ENCODE measurements at places on chromosomes 6 and 20.

GRCh38 chr20:60785785-60786184 lies 466.3 kb upstream of the CDH4 start:
- DNase-seq: no peak

- no peak for DNase-seq
Measured at GRCh38 chr20:4141291-4142240, 126.2 kb upstream of the RNF24 start.

GRCh38 chr6:129501740-129502660 lies 208.0 kb downstream of the ARHGAP18 start:
- no peak for DNase-seq

DNA sequence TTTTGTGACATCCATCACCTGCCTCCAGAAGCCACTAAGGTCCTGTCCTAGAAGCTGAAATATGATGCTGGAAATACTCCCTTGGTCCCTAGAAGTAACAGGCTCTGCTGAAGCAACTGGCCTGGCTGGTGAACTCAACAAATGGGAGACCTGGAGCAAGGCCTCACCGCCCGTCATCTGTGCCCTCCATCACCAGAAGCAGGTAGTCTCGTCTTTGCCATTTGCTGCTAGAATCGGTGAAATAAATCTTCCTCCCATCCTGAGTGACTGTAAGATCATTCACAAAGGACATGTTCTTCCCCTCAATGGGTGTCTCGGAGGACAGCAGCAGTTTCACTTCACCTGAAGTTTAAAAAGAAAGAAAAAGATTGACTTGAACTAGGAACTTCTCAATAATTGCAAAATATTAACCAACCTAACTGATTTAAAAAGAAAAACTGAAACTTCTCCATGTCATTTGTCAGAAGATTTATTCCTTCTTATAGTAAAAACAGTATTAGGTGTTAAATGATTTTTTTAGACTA lies 21.0 kb downstream of the CST7 start:
- DNase-seq: no peak

DNA sequence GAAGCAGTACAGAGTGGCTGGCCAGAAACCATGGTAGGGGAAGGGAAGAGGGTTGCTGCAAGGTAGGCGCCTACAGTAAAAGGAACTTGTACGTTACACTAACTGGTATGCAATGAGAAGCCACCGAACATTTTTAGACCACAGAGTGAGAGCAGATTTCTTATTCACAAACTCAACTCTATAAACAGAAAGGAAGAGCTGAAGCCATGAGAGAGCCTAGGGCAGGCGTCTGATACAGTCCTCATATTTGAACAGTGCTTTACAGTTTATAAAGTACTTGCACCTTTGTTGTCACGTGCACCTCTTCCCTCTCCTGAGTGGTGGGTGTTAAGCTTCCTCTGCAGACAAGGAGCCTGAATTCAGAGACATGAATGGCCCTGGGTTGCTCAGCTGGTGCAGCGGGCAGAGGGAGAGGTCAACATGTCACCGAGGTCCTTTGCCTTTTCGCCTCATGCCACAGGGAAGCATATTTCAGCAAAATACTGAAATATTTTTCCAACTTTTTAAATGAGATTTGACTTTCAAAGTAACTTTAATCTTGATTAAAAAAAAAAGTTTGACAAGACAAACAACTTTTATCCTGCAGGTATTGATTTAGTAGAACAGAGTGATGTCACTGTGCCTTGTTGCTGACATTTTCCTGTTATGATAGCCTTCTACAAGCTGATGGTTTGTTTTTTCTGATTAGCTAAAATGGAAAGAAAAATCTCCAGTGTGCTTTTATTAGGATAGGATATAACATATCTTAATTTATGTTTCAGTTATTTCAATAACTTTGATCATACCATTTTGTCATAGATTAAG lies 23.8 kb downstream of the UST start:
- no peak for DNase-seq

DNA sequence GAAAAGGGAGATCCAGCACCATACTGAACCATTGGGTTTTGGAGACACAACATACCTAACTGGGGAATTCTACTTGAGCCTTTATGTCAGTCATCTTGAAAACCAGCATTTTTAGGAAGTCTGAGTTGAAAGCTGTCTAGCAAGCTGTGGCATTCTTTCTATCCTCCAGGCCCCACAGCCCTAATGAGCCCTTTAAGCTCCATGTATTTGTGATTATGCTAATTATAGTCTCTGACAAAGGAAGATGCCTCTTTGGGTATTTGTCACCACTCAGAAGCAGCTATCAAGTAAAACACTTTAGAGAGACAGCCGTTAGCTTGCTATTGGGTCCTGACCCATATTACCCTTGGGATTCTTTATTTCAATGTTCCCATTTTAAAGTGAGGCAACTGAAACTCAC lies 159.5 kb upstream of the MANEA start:
- no peak for DNase-seq

GRCh38 chr6:163285691-163286090 lies 128.8 kb upstream of the QKI start:
- DNase-seq: no peak

DNA sequence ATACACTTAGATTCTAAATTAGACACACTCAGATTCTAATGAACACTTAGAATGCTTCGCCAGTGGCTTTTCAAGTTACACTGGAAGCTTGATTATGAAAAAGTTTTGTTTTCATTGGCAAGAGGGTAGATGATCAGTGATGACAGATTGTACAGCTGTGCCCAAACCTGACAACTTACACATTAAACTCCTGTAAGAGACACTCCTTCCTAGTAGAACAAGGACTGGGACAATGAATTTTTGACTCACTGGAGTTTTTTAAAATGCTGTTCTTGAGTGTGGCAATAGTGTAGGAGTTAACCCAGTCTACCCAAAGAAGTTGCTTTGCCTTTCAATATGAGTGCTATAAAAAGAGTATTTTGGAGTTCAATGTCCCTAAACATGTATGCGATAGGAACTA lies 140.8 kb downstream of the SLC16A10 start:
- no peak for DNase-seq

GRCh38 chr20:1920826-1921225 lies 25.6 kb downstream of the SIRPA start:
- no peak for DNase-seq

DNA sequence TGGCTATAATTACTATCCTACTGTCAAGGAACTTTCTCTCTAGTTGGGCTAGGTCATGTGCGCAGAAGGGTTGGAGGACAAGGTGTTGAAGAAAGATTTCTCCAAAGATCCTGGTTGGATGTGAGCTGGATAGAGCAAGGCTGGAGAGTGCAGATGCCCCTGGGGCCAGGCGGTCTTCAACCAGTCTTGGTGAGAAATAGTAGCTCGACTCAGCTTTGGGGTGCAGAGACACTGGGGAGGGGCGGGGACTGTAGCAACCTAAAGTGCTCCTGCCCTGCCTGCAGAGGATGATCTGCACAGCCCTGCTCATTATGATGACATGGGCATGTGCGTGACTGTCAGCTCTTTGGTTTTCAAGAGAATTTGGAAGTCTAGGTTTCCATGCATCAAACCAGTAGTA lies 35.9 kb downstream of the PHACTR3 start:
- no peak for DNase-seq

DNA sequence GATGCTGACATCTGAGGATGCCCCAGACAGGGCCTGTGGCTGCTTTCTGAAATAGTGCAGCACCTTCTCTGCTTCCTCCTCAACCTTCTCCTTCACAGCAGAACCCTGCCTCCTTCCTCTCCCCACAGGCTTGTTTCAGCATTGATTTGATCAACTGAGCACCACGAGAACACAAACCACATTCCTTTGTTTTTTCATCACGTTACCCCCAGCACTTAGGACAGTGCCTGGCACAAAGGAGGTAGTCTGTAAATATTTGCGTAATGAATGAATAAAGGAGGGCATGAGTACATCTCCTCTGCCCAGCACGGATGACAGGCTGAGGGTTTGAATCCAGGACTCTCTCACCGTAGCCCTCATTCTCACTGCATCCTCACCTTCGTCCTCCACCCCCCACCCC lies 21.3 kb upstream of the WFDC2 start:
- DNase-seq: no peak

DNA sequence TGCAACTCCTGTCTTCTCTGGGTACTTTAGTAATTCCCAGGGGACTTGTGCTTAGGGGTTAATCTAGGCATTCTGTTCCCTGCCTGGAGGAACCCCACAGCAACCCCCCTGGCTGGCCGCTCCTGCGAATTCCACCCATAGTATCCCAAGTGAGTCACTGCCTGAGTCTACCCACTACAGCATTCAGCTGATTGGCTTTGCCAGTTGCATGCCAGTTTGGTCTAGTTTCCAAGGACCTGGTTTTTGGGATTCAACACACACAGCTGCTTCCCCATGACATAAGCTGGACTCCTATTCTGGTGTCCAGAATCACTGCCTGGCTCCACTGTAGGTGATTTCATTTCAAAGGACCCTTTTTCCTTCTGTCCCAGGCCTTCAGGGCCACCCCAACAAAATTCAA lies 40.3 kb downstream of the PLCG1 start:
- DNase-seq: no peak

DNA sequence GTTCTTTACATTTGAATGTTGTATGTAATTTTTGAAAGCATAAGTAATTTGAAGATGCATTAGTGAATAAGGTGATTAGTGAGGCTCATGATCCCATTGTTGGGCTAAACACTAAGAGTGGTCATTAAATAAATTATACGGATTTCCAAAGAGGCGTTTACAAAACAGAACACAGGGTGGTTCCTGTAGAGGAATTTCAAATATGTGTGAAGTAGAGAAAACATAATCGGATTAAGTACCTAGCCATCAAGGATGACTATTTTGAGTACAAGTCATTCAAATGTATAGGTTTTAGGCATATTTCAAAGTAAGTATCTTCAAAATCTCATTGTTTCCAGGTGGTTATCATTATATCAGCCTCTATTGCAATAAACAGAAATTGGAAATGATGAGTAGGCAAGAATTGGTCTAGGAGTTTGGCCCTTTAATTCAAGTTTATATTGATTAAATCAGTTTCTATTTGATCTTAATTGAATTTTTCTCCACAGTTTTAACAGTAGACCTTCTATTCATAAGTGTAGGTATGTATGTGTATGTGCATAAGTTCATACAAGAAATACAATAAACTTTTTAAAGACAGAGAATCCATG lies 94.8 kb downstream of the MYLK4 start:
- DNase-seq: no peak

- DNase-seq: no peak
Measured at GRCh38 chr6:22766979-22767378, 197.6 kb downstream of the HDGFL1 start.

- DNase-seq: peak; percentile 69
Measured at GRCh38 chr6:133817460-133818047, 71.4 kb upstream of the TCF21 start.

GRCh38 chr20:1377984-1378734 lies 14.7 kb downstream of the FKBP1A start:
- peak; percentile 60 for DNase-seq

- DNase-seq: no peak
Measured at GRCh38 chr6:17967668-17968518, 19.5 kb downstream of the KIF13A start.

DNA sequence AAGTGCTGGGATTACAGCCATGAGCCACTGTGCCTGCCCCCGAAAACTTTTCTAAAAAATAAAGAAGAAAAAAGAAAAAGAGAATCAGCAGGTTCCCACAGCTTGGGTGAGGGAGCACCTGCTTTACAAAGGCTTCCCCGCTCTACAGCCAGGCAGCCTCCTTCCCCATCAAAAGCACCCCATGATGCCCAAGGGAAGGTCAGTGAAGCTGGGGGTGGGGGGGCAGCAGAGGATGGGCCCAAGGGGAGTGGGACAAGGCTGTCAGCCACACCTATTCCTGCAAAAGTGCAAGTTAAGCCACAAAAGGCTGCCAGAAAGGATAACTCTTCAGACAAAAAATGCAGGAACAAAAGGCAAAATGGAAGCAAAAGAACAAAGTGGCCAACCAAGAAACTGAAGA lies 72.5 kb downstream of the FAM50B start:
- no peak for DNase-seq

GRCh38 chr6:93300661-93301060 lies 118.7 kb downstream of the EPHA7 start:
- no peak for DNase-seq

DNA sequence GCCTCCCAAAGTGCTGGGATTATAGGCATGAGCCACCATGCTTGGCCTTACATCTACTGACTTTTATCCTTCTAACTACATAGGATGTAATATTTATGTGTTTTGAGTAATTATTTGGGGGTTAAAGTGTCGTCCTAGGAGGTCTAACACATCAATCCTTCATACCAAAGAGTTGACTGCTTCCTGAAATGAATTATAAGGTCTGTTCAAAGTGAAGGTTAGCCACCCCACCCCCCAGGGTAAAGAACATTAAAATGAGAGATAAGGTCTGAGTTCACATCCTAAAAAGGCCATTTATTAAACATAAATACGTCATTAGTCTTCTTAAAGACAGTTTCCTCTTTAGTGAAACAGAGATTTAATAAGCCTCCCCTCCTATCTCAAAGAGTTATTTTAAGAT lies 33.8 kb downstream of the TNFAIP3 start:
- DNase-seq: no peak

GRCh38 chr6:108733051-108733450 lies 115.2 kb upstream of the ARMC2 start:
- no peak for DNase-seq

DNA sequence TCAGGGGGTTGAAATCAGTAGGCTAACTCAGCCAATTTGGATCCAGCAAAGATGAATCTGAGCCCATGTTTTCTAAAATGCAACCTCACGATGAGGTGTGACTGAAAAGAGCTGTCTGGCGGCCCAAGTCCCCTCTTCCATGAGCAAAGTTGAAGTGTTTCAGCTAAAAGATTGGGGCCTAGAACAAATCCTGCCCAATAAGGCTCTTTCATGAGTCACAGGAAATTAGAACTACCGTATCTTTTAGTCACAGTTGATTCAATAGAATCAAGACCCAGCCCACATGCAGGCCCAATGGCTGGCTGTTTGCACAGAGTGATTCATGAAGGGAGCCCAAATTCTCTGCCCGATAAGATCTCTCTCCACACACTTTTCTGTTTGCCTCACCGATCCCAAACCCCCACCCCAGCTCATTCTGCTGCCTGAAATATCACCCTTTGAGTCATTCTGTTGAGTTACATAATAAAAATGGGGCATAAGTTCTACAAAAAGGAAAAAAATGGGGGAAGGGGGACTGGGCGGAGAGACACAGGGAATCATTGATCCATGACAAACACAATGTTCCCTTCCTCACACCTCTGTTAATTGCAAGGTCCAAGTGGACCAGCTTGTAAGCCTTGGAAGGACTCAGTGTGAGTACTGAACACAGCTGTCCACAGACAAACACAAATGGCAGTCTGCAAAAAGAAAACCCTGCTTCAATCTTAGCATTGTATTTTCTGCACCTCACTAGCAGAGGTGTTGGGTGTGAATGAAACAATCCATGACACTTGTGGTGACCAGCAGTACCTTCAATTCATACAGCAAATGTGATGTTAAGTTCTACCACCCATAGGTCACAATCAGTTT lies 13.8 kb downstream of the FOXQ1 start:
- DNase-seq: no peak

DNA sequence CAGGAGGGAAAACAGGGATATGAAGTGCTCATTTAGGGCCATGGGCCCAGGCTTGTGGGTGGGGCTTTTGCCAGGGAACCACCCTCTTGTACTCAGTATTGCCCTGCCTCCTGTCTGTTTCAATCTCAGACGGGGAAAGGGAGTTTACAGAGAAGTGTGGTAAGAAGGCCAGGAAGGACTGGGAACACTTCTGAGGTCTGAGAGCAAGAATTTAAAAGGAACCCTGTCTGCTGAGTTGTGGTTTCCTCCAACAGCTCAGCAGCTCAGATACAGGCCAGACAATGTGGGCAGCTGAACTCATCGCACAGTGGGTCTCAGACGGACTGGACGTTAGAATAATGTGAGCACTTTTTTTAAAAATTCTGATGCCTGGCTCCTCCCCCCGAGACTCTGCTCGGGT lies 354.1 kb upstream of the ARID1B start:
- DNase-seq: no peak
